ENCODE measurements at places on chromosomes 6 and 20. TPM values are rescaled to one million over a fixed set of nuclear protein-coding genes. Genes with fewer than 3 reads are reported as not detected.

Gene OXT
- 0.79 TPM for total RNA-seq

Gene IL17A
- total RNA-seq: 0.63 TPM

Gene RWDD2A
- 1.3 TPM for total RNA-seq

Gene BCKDHB
- 14.4 TPM for total RNA-seq

Gene OR2H2
- total RNA-seq: not detected

Gene SYCP2
- total RNA-seq: 3.8 TPM

Gene ANKEF1
- total RNA-seq: 2.3 TPM

Gene WFDC6
- not detected for total RNA-seq

Gene ACTR5
- 12.6 TPM for total RNA-seq

Gene SLC17A3
- total RNA-seq: not detected

Gene SOBP
- 0.79 TPM for total RNA-seq

Gene OVOL2
- not detected for total RNA-seq

Gene SLA2
- 47.8 TPM for total RNA-seq

Gene KIAA0408
- total RNA-seq: 11.0 TPM

Gene MBOAT1
- total RNA-seq: 12.5 TPM

Gene LRFN2
- total RNA-seq: not detected

Gene ZC2HC1B
- total RNA-seq: not detected

Gene ANGPT4
- not detected for total RNA-seq

Gene HTR1E
- not detected for total RNA-seq

Gene SIRPB1
- total RNA-seq: 1.5 TPM

Gene GTSF1L
- total RNA-seq: not detected

Gene OR5V1
- not detected for total RNA-seq

All from CD8-positive, alpha-beta memory T cell (primary cell).